Activated CD4-positive, alpha-beta T cell treated with anti-CD3 and anti-CD28 coated beads, Interleukin-2, Interleukin-4, amounts not matched to agents 100 ng/mL and 50 ng/mL, durations not matched to agents 16 hours and 8 hours (primary cell): ENCODE measurements at places on chromosomes 3 and 15.

DNA sequence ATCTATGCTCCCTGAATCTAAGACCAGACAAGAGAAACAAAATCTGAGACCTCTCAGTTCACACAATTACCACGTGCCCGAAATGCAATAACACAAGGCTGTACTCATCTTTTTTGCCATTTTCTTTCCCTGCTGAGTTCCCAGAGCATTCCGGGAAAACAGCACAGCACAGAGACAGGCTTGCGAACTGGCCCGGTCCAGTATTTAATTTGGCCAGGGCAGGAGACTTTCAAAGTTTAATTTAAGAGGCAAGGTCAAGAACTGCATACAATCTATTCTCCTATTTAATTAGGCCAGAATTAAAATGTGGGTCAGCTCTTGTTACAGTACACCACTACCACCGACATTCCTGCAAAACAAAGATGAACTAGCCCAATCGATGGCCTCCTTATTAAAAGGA is 87.5 kb upstream of the SNRPA1 start:
- no peak for DNase-seq

DNA sequence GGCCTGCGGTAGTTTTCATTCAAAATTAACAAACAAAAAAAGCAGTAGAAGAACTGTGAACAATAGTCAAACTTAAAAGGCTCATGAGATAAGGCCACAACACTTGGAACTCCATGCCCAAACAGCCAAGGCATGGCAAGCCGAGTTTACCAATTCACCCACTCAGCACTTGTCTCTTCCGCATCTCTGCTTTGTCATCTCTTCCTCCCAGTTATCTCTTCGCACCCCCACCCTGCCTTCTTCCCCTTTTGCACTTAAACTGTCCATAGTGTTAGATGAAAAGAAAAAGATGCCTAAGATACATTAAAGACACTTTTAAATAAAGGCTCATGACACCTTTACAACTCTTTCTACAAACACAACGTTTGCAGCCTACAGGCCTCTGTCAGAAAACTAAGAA is 11.1 kb downstream of the TLE3 start:
- DNase-seq: no peak

GRCh38 chr3:58065700-58066167 is 57.5 kb downstream of the FLNB start:
- no peak for DNase-seq

- DNase-seq: no peak
Observed at GRCh38 chr3:98824256-98824655, 61.1 kb downstream of the ST3GAL6 start.

DNA sequence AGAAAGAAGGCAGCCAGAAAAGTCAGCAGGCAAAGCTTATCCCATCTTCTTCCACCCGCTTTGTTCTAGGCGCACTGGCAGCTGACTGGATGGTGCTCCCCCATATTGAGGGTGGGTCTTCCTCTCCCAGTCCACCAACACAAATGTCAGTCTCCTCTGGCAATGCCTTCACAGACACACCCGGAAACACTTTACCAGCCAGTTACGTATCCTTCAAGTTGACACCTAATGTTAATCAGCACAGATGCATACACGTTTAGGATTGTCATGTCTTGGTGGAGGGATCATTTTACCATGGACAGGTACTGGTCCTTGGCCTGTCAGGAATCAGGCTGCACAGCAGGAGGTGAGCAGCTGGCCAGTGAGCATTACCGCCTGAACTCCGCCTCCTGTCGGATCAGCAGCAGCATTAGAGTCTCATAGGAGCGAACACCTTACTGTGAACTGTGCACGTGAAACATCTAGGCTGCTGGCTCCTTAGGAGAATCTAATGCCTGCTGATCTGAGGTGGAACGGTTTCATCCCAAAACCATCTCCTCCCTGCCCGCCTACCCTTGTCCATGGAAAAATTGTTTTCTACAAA is 59.1 kb upstream of the PYDC2 start:
- no peak for DNase-seq
